ENCODE measurements at places on chromosomes 4 and X. TPM values are rescaled to one million over a fixed set of nuclear protein-coding genes. Genes with fewer than 3 reads are reported as not detected.

Gene PRDX4
- 46.9 TPM for total RNA-seq

Gene PIM2
- 219 TPM for total RNA-seq

Gene CFAP299
- not detected for total RNA-seq

Gene HEPH
- total RNA-seq = not detected

GRCh38 chr4:48261281-48261680, 8.4 kb downstream of the TEC start:
- no peak for DNase-seq

DNA sequence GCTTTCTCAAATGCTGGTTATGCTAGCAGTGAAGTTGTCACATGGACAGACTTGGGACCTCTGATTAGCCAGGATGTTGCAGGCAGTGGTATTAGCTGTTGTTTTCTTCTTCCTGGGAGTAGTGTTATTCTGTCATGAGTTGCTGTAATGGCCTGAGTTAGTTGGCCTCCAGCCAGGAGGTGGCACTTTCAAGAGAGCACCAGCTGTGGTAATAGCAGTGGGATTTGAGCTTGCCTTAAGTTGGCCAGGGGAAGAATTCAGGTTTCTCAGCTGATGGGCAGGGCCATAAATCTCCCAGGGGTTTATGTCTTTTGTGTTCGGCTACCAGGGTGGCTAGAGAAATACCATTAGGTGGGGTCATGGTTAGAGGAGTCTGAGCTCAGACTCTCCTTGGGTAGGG, 132.6 kb downstream of the GLUD2 start:
- no peak for DNase-seq

- DNase-seq = no peak
Observed at GRCh38 chr4:3406021-3406420, 35.7 kb upstream of the HGFAC start.
